ENCODE measurements at places on chromosomes 7 and 10.

- H3K27me3 ChIP-seq, result no peaks in the 10 kb centered on the region
- DNase-seq, result no peak
- no peak overlapping the region for H3K4me3 ChIP-seq
- H3K4me1 ChIP-seq, result peaks cover 48% of the 10 kb centered on the region
- H3K27ac ChIP-seq, result no peak overlapping the region
- peaks cover 63% of the 10 kb centered on the region for H3K36me3 ChIP-seq
These were observed 196.9 kb upstream of the CDCA7L start for GRCh38 chr7:22142572-22142971.

- no peak for DNase-seq
- no peak overlapping the region for H3K4me3 ChIP-seq
- no peaks in the 10 kb centered on the region for H3K27me3 ChIP-seq
- H3K36me3 ChIP-seq, result no peaks in the 10 kb centered on the region
These were observed 67.5 kb downstream of the CUX1 start for GRCh38 chr7:101884671-101885596.

DNA sequence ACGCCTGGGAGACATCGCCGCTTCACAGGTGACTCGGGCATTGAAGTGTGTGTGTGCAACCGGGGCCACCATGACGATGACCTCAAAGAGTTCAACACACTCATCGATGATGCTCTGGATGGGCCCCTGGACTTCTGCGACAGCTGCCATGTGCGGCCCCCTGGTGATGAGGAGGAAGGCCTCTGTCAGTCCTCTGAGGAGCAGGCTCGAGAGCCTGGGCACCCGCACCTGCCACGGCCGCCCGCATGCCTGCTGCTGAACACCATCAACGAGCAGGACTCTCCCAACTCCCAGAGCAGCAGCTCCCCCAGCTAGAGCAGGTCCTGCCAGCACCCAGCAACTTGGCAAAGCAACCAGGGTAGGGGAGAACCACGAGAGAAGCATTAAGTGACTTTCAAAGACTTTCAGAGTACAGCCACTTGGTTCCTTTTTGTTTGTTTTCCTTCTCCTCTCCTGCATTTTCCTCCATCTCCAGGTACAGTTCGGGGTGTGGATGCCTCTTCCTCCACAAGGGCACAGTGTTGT is 24.1 kb downstream of the CYP17A1 start:
- DNase-seq, result no peak
- no peaks in the 10 kb centered on the region for H3K27me3 ChIP-seq
- peaks cover 24% of the 10 kb centered on the region for H3K36me3 ChIP-seq
- no peak overlapping the region for H3K27ac ChIP-seq
- H3K4me1 ChIP-seq, result peaks cover 12% of the 10 kb centered on the region

- no peak overlapping the region for H3K27ac ChIP-seq
- peaks cover 94% of the 10 kb centered on the region for H3K36me3 ChIP-seq
- no peaks in the 10 kb centered on the region for H3K4me1 ChIP-seq
- no peak overlapping the region for H3K4me3 ChIP-seq
- DNase-seq, result no peak
These were observed 34.9 kb downstream of the PCGF6 start for GRCh38 chr10:103316087-103316486.

DNA sequence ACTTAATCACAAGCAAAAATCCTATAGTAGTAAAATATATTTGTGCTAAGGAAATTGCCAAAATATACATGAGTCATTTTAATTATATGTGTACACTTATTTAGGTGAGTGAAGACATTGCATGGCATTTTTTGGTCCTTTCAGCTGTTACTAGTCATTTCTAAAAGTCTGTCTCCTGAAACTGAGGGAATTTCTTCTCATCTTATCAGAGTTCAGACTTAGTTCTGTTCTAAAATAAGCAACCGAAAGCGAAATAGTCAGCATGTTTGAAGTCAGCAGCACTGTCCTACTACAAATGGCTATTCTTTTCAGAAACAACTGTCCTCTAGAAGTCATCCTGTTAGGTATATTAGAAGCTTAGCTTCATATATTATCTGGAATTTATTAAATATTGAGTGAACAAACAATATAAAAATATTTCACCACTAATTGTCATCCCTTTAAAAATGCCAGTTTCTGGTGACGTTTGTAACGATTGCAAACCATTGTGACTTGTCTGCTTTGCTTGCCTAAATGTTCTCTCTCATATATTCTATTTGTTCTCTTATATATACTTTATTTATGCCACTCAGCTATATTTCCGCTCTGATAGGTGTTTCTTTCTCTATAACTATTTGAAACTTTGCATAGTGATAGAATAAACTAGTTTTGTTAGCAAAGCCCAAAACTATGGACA is 227.4 kb upstream of the KAT6B start:
- H3K4me1 ChIP-seq, result no peaks in the 10 kb centered on the region
- H3K4me3 ChIP-seq, result no peak overlapping the region
- no peak for DNase-seq
- H3K27me3 ChIP-seq, result no peaks in the 10 kb centered on the region
- H3K27ac ChIP-seq, result no peak overlapping the region
- no peaks in the 10 kb centered on the region for H3K36me3 ChIP-seq

GRCh38 chr10:3496138-3496537 is 288.9 kb downstream of the KLF6 start:
- no peak overlapping the region for H3K27ac ChIP-seq
- H3K27me3 ChIP-seq, result no peaks in the 10 kb centered on the region
- no peaks in the 10 kb centered on the region for H3K36me3 ChIP-seq
- H3K4me1 ChIP-seq, result peaks cover 4% of the 10 kb centered on the region
- no peak for DNase-seq

Measured in neuronal stem cell (in vitro differentiated cells).